ENCODE measurements at places on chromosomes 6 and 20.

GRCh38 chr20:16699293-16699692, 30.5 kb upstream of the SNRPB2 start:
- DNase-seq, result no peak

DNA sequence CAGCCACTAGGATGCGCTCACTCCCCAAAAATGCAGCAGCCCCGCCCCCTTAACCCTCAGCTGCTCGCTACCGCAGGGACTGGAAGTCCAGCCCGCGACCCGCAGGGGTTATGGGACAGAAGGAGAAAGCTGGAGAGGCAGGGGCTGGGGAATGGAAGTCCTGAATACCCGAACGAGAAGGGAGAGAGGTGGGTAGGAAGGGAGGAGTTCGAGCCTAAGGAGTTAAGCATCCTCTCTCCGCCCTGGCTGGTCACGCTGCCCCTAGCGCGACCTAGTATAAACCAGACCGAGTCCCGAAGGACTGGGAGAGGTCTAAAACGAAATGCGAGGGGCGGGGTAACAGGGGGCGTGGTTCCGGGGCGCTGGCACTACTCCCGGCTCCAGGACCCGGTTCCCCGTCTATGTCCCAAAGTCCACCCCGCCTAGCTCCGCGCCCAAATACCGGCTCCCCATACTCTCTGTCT, 448 bp upstream of the DDAH2 start:
- no peak for DNase-seq

GRCh38 chr6:138528956-138529355, 29.7 kb upstream of the NHSL1 start:
- DNase-seq, result no peak

GRCh38 chr6:169427856-169428255, 174.2 kb upstream of the THBS2 start:
- DNase-seq, result no peak

- no peak for DNase-seq
Observed at GRCh38 chr6:31143148-31143547, 4.3 kb upstream of the PSORS1C2 start.

- DNase-seq, result no peak
Observed at GRCh38 chr6:43757966-43758616, 11.9 kb upstream of the VEGFA start.

- no peak for DNase-seq
Observed at GRCh38 chr6:137261761-137262160, 42.6 kb upstream of the IFNGR1 start.

- no peak for DNase-seq
Observed at GRCh38 chr20:35492352-35492751, 37.0 kb downstream of the CEP250 start.

DNA sequence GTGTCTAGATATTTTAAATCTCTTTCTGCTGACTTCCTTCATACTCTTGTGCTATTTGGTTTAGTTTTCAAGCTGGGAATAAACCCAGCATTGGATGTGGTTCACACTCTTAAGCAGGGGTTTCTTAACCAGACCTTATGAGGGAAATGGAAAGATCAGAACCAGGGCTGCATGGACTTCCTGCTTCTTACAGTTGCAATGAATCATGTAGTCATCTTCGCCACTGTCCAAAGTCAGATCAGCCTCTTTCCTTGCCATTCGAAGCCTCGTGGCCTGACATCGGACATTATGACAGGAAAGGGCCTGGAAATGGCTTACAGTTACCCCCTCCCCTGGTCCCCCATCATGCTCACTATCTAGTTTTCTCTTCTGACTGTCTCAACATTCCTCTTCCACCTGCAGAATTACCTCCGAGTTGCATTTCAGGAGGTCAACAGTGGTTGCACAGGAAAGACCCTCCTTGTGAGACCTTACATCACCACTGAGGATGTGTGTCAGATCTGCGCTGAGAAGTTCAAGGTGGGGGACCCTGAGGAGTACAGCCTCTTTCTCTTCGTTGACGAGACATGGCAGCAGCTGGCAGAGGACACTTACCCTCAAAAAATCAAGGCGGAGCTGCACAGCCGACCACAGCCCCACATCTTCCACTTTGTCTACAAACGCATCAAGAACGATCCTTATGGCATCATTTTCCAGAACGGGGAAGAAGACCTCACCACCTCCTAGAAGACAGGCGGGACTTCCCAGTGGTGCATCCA, 16.8 kb upstream of the NAA20 start:
- no peak for DNase-seq

DNA sequence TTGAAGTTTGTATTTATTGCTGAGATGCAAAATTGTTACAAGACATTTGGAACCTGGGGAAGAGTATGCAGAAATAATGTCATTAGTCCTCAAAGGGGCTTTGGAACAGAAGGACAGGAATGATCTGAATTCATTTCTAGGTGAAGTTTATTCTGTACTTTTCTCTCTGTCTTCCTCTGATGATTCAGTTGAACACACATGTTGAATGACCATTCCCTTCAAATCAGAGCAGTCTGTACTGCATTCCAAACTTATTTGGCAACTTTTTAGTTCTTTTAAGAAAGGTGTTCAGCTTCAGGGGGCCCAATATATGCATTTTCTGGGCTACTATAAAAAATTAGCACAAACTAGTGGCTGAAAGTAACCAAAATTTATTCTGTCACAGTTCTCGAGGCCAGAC, 213.9 kb upstream of the LAMP5 start:
- DNase-seq, result no peak

GRCh38 chr20:41380551-41381193, 14.1 kb upstream of the EMILIN3 start:
- no peak for DNase-seq

DNA sequence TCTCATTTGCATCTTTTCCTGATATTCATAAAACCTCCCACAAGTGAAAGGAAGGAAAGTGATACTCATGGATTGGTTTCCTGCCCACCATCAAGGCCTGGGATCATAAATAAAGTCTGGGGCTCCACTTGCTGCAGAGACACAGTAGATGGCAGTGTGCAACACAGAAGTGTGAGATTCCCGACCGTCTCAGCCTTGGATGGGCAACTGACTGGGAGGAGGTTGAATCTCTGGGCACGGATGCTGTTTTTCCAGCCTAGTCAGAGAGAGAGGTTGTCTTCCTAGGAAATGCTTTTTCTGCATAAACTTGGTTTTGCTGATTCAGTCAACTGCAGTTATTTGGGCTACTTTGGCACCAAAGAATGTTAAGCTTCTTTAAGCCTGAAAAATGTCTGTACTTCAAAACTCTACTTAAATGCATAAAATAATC, 9.9 kb upstream of the RFPL4B start:
- DNase-seq, result no peak

DNA sequence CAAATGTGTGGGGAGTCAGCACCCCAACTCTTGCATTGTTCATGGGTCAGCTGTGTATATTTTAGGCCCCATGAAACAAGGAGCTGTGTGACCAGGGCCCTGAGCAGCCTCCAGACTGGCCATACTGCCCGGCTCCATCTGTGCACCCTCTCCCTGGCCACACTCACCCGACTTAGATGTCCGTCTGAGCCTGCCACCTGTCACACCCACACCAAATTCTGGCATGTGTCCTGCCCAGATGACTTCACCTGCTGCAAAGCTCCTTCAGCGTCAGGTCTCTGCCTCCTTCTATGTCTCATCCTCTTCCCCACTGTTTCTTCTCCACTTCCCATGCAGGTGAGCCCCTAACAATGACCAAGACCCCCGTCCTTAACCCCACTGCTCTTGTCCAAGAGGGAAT, 88.1 kb upstream of the THBS2 start:
- DNase-seq, result no peak

DNA sequence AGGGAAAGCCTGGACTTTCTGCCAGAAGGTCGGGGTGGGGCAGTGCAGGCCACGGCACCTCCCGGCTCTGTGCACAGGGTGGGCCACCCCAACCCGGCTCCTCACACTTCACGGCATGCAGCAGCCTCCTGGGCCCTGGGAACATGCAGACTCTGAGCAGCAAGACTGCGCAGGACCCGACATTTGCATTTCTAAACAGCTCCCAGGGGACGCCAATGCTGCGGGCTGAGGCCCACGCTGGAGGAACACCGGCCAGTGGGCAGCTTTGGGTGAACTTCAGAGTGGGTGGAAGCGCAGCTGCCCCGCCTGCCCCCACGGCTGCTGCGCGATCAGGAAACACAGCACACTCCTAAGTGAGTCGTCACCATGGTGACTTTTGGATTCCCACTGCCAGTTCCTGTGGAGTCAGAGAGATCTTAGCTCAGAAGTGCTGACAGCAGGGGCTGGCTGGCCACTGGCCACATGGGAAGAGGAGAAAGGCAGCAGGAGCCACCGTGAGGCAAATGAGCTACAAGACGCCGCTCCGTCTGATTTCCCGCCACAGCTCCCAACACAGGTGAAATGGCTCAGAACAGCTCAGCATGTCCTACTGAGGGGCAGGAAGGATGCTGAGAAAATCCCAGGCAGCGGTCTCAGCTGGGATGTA, 52.1 kb downstream of the RNASET2 start:
- no peak for DNase-seq

- no peak for DNase-seq
Observed at GRCh38 chr6:124659427-124659826, 302.8 kb upstream of the RNF217 start.

GRCh38 chr20:43570496-43570895, 11.7 kb downstream of the SGK2 start:
- DNase-seq, result no peak

- DNase-seq, result no peak
Observed at GRCh38 chr6:36095497-36096391, 34.6 kb upstream of the MAPK13 start.

- DNase-seq, result no peak
Observed at GRCh38 chr6:104855507-104855906, 4.2 kb downstream of the HACE1 start.

GRCh38 chr6:40391086-40391485, 196.1 kb downstream of the LRFN2 start:
- DNase-seq, result no peak

DNA sequence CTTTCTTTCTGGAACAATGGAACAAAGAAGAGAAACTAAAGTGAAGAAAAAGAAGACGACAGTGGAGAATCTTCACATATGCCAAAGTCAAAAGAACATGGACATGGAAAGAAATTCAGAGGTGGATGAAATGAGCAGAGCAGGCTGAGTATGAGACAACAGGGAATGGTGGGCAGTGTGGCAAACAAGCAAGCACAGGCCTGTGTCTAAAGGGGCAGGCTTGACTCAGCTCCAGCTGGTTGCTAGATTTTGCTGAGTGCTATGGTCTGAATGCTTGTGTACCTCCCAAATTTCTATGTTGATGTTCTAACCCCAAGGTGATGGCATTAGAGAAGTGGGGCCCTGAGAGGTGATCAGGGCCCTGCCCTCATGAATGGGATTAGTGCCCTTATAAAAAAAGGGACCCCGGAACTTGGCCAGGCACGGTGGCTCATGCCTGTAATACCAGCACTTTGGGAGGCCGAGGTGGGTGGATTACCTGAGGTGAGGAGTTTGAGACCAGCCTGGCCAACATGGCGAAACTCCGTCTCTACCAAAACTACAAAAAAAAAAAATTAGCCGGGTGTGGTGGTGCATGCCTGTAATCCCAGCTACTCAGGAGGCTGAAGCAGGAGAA, 49.6 kb downstream of the ZMYND8 start:
- DNase-seq, result no peak

DNA sequence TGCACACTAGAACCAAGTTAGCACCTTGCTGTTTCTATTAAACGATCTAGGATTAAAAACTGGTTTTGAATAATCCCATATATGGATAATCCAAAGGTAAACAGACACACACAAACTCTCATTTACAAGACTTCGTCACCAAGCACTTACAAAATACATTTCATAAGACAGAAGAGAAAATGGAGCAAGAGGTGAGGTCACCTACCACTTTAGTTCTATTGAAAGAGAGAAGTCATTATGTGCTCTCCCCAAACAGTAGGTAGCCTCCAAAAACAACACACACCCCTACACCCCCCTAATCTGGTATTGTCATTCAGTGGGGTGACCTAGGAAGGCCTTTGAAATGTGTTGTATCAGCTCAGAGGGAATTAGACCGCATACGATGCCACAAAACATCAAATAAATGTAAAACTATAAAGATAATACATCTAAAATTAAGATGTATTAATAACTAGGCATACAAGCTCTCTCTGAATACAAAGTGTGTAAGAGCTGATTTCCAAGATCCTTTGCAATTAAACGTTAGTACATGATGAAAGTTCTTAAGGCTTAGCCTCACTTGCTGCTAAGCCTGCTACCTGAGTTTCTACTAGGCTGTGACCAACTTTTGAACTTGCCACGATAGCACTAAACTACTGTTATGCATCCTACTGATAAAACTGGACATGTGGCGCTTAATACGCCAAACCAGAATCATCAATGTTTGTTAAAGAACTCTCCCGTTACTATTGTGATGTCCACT, 1.6 kb downstream of the SRPK1 start:
- DNase-seq, result no peak

DNA sequence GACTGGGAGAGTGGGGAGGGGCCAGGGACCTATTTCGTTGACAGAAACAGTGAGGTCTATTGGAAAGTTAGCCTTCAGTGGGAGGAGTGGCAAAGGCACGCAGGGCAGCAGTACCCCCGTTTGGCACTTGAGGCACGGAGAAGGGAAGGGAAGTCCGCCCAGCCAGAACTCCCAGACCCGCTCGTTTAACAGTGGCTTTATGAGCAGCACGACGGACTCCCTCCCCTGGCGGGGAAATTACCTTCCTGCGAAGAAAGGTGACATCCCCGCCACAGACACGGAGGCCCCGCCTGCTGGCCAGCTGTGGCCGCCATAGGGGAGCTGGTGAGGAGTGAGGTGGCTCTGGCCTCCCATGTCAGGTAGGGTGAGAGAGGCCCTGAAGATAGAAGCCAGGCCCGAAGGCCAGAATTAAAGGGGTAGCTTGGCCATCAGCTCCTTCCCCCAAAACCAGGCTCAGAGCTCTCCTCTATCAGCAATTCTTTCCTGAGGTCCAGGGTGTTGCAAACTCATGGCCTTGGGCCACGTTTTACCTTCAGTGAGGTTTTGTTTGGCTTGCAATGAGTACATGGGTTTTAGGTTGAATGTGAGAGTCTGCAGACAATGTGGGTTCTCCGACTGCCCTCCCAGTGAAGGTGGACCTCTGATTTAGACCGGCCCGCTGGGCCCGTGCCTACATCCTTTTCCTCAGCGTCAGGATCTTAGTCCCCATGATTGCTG, 123.7 kb downstream of the MRPL14 start:
- DNase-seq, result no peak

DNA sequence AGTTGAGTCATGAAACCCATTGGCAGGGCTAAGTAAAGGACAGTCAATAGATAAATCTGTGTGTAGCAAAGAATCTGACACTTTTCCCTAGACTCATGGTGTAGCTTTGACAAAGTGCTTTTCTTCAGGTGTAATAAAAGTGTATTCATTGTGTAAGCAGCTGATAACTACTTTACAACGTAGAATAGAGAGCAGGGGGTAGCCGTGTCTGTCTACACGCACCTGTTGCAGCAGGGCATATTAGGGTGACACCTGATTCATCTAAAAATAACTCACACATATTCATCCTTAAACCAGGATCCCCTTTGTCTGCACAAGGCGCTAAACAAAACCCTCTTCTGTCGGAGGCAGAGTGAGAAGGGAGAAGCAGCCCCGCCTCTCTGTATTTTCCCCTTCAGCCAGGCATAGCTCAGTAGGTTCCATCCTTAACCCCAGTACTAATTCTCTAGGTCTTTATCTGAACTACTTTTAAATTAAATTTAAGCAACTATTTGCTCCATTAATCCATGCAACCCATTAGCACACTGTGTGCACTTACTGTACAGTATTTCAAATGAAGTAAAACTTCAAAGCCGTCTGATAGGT, 306.7 kb upstream of the SASH1 start:
- DNase-seq, result no peak
